ENCODE measurements at places on chromosomes 2 and 18.
A peak's percentile ranks its signal among the peaks of the same experiment; 100 is the strongest.

DNA sequence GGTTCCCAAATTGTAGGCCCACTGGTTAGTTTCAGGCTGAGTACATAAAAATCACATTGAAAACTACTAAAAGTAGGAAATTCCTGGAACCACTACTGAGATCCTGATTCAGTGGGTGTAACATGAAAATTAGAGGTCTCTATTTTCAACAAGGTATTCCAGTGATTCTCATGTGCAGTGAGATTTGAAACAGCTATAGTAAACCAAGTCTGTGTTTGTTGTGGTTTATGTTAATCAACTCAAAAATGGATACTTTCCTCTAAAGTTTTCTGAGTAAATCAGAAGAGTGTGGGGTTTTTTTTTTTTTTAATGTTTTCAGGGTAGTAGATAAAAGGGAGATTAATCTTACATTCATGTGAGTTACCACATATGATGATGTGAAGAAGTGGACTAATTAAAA, 42.4 kb upstream of the LIMS1 start:
- no peak for DNase-seq

DNA sequence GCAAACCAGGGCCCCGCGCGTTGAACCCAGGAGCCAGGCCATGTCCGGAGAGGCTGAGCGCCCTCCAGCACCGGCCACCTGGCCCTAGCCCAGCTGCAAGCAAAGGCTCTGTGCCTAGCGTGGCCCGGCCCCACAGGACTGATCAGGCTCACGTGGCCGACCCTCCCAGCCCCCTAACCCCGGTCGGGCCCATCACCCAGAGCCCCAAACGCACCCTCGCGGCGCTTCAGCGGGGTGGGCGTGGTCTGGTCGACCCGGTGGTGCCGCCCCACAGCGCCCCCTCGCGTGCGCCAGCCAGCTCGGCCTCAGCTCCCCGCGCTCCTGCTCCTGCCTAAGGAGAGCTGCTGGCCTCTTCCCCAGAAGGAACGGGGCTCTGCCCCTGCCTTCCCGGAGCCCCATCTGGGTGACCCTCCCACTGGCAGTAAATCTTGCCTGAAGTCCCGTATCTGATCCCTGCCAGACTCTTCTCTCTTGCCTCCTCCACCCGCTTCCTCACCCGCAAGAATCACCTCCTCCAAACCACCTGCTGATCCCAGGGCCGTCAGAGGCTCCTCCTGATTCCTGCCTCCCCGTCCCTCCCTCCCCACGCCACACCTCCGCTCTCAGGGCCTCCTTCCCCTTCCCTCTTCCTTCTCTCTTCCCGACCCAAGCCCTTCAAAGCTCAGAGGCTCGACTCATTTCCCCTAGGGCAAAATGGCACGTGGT, 12.3 kb upstream of the TEX51 start:
- DNase-seq: peak; percentile 32

- DNase-seq: no peak
Measured at GRCh38 chr2:189517847-189518535, 62.6 kb downstream of the SLC40A1 start.

DNA sequence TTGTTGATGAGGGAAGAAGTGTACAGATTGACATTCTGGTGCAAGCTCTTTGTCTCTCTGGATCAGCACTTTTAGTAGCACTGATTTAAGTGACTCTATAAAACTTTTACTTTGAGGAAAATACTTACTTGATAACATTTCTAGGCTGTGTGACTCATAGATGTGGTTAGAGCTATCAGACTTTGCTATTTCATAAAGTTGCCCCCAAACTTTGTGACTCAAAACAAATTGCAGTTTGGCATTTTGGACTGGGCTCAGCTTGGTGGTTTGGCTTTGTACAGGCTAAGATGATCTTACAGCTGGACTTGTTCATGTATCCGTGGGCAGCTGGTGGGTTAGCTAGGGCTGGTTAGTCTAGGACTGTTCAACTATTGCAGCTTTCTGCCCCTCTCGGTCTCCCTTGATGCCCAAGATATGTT, 42.1 kb upstream of the GLS start:
- no peak for DNase-seq

DNA sequence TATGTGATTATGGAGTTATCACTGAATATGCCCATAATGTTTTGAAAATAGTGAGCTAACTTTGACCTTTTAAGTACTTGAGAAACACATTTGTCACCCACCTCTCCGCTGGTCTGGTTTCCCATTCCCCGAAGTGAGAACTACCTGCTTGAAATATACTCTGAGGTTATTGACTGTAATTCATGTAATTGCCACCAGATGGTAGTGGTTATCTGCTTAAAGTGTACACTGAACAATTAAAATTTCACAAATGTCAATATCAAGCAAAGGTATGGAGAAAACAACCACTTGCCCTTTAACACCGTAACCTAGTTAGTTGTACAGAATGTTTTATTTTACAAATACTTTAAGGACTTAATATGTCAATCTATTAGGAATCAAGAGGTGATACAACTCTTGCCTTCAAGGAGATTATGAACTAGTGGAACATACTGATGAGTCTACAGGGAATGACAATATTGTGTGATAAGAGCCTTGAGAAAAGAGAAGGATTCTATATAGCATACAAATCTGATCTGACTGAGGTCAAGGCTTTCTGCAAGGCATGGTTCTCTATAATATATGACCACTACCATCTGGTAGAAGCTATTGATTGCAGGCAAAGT, 316.8 kb upstream of the KCNH7 start:
- no peak for DNase-seq

- DNase-seq: no peak
Measured at GRCh38 chr18:8685914-8686216, 19.5 kb upstream of the MTCL1 start.

DNA sequence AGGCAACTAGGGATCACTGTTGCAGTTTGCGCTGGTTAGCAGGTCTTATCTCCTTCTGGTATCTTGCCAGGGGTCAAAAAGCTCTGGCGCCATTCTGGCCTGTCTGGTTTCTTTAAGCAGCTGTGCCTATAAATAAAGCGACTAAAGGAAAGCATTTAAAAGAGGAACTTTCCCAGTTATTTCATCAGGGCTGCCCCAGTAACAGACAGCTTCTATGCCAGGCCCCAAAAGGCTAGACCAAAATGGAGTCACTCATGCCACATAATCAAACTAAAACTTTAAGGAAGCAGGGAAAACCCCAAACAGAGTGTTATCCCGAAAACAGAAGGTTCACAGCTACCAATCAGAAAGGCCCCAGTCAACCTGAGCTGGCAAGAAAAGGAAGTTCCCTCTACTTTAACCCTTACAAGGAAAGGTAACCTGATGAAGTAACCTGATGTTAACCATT, 41.2 kb upstream of the HNRNPA3 start:
- no peak for DNase-seq

DNA sequence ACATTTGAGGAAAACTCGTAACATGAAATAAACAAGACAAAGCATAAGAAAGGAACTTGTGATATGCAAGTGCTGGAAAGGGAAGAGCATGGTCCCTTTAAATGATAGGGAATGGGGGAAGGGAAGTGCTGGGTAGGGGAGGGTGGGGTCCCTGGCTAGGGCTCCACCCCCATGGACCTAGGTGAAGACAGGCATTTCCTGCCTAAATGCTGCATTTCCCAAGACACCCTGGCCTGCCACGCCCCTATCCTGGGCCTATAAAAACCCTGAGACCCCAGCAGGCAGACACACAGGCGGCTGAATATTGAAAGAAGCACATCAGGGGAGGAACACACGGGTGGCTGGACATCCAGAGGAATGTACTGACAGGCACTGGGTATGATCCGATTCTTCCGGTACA, 499.9 kb downstream of the ZEB2 start:
- DNase-seq: no peak

- DNase-seq: no peak
Measured at GRCh38 chr2:241868661-241869081, 858 bp upstream of the RTP5 start.

GRCh38 chr2:24558781-24559472, 67.9 kb downstream of the NCOA1 start:
- no peak for DNase-seq
